ENCODE measurements at places on chromosomes 7 and 10. TPM values are rescaled to one million over a fixed set of nuclear protein-coding genes. Genes with fewer than 3 reads are reported as not detected.

GRCh38 chr7:3358991-3359390 is 57.9 kb downstream of the SDK1 start:
- no peaks in the 10 kb centered on the region for H3K27me3 ChIP-seq
- H3K27ac ChIP-seq, result no peak overlapping the region
- DNase-seq, result no peak
- no peaks in the 10 kb centered on the region for H3K4me1 ChIP-seq

DNA sequence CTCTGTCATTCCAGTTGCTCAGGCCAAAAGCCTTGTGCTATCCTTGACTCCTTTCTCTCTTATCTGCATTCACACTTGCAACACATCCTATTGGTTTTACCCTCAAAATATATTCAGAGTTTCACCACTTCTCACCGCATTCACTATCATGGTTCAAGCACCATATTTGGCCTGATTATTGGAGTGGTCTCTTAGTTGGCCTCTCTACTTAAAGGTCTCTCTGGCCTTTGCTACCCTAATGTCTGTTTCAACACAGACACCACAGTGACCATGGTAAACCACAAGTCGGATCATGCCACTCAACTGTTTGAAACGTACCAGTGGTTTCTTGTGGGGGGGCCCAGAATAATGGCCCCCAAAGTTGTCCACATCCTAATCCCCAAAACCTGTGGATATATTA is 15.2 kb upstream of the PDZD8 start:
- no peak for DNase-seq
- H3K4me3 ChIP-seq, result no peak overlapping the region
- H3K4me1 ChIP-seq, result no peaks in the 10 kb centered on the region
- no peak overlapping the region for H3K27ac ChIP-seq
- H3K27me3 ChIP-seq, result peaks cover 27% of the 10 kb centered on the region

- no peak overlapping the region for H3K27ac ChIP-seq
- H3K36me3 ChIP-seq, result no peaks in the 10 kb centered on the region
- no peak overlapping the region for H3K4me3 ChIP-seq
- no peaks in the 10 kb centered on the region for H3K27me3 ChIP-seq
- DNase-seq, result no peak
Observed at GRCh38 chr10:111187096-111187495, 110.3 kb downstream of the ADRA2A start.

- peaks cover 6% of the 10 kb centered on the region for H3K4me1 ChIP-seq
- peaks cover 55% of the 10 kb centered on the region for H3K36me3 ChIP-seq
- DNase-seq, result no peak
- no peak overlapping the region for H3K4me3 ChIP-seq
Observed at GRCh38 chr7:111796671-111797070, 234.4 kb upstream of the IMMP2L start.

GRCh38 chr7:111094419-111094818 is 3.5 kb downstream of the LRRN3 start:
- no peaks in the 10 kb centered on the region for H3K36me3 ChIP-seq
- H3K4me3 ChIP-seq, result peak overlapping the region; percentile 94
- no peaks in the 10 kb centered on the region for H3K27me3 ChIP-seq
- no peak for DNase-seq
- H3K27ac ChIP-seq, result no peak overlapping the region

GRCh38 chr7:47389923-47390630 is 191.8 kb downstream of the TNS3 start:
- H3K4me3 ChIP-seq, result no peak overlapping the region
- H3K4me1 ChIP-seq, result peaks cover 12% of the 10 kb centered on the region
- H3K36me3 ChIP-seq, result peaks cover 37% of the 10 kb centered on the region
- peaks cover 3% of the 10 kb centered on the region for H3K27me3 ChIP-seq
- no peak overlapping the region for H3K27ac ChIP-seq
- no peak for DNase-seq

- H3K27ac ChIP-seq, result peak overlapping the region; percentile 100
- peaks cover 11% of the 10 kb centered on the region for H3K27me3 ChIP-seq
- peaks cover 57% of the 10 kb centered on the region for H3K4me1 ChIP-seq
- peak overlapping the region; percentile 94 for H3K4me3 ChIP-seq
- H3K36me3 ChIP-seq, result peaks cover 14% of the 10 kb centered on the region
Observed at GRCh38 chr7:104983076-104983577, 30.9 kb upstream of the KMT2E start.

DNA sequence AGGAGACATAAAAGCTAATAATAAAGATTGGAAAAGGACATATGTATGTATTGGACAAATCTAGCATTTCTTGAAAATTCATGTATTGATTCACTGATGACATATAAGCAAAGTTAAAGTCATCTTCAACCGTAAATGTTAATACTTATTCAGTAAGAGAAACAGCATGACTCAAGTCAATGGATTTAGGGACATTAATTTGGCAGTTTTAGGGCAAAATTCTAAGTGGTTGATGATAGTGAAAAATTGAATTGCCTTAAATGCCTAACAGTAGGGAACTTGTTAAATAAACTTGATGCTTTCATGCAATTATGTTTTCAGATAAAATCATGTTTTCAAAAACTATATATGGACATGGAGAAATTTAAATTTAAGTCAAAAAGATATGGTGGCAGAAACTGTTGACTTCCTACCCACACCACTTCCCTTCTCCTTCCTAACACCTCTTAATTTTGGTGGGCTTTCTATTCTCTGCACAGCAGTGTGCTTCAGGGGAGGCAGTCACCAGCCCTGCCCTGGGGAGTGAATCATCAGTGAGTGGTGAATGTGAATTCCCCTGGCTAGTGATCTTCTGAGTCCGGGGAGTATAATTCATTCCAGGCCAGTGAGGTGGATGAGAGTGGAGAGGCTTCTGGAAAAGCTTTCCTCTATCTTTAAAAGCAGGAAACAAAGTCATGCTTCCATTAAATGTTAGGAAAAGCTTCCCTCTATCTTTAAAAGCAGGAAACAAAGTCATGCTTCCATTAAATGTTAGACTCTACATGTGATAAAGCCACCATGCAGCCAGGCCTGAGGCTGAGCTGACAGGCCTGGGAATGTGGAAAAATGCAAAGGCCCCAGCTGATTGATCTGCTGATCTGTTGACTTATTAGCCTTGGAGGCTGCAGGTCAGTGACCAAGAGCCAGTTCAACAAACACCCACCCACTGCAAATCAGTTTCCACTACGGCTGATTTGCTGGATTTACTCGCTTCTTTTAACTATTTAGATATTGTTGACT is 25.2 kb upstream of the ITGB1 start:
- no peaks in the 10 kb centered on the region for H3K27me3 ChIP-seq
- DNase-seq, result peak; percentile 92
- H3K4me3 ChIP-seq, result peak overlapping the region; percentile 86
- peaks cover 4% of the 10 kb centered on the region for H3K36me3 ChIP-seq
- H3K4me1 ChIP-seq, result peaks cover 80% of the 10 kb centered on the region
- H3K27ac ChIP-seq, result peak overlapping the region; percentile 98

- no peak overlapping the region for H3K4me3 ChIP-seq
- no peak overlapping the region for H3K27ac ChIP-seq
- H3K27me3 ChIP-seq, result peaks cover 2% of the 10 kb centered on the region
- no peak for DNase-seq
Observed at GRCh38 chr7:12814828-12815227, 127.4 kb downstream of the ARL4A start.

GRCh38 chr10:78551184-78552005 is 517.4 kb upstream of the ZMIZ1 start:
- peaks cover 36% of the 10 kb centered on the region for H3K27me3 ChIP-seq
- no peak overlapping the region for H3K4me3 ChIP-seq
- H3K36me3 ChIP-seq, result no peaks in the 10 kb centered on the region
- no peak for DNase-seq
- H3K4me1 ChIP-seq, result no peaks in the 10 kb centered on the region
- H3K27ac ChIP-seq, result no peak overlapping the region

DNA sequence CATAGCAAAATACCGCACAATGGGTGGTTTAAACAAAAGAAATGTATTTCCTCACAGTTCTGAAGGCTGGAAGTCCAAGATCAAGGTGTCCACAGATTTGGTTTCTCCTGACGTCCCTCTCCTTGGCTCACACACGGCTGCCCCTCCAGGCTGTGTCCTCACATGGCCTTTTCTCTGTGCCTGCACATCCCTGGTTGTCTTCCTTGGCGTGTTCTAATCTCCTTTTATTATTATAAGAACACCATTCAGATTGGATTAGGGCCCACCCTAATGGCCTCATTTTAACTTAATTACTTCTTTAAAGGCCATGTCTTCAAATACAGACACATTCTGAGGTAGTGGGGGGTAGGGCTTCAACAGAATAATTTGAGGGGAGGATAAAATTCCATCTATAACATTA is 87.9 kb downstream of the FZD1 start:
- no peaks in the 10 kb centered on the region for H3K36me3 ChIP-seq
- peaks cover 12% of the 10 kb centered on the region for H3K27me3 ChIP-seq
- H3K27ac ChIP-seq, result no peak overlapping the region
- peaks cover 9% of the 10 kb centered on the region for H3K4me1 ChIP-seq

DNA sequence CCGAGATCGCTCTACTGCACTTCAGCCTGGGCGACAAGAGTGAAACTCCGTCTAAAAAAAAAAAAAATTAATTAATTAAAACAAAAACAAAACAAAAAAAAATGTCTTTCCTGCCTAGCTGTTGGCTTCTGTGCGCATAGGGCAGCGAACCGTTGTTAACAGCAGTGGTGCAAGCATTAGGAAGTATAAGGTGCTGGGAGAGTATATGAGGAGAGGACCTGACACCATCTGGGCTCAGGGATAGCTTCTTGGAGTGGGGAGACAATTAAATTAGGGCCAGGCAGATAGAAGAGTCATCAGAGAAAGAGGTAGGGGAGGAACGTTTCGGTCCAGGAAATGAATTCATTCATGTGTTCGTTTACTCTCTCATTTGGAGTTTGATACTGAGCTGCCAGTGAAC is 46.2 kb upstream of the EZH2 start:
- H3K36me3 ChIP-seq, result no peaks in the 10 kb centered on the region
- no peak for DNase-seq
- no peaks in the 10 kb centered on the region for H3K4me1 ChIP-seq
- H3K27me3 ChIP-seq, result peaks cover 5% of the 10 kb centered on the region
- no peak overlapping the region for H3K27ac ChIP-seq

DNA sequence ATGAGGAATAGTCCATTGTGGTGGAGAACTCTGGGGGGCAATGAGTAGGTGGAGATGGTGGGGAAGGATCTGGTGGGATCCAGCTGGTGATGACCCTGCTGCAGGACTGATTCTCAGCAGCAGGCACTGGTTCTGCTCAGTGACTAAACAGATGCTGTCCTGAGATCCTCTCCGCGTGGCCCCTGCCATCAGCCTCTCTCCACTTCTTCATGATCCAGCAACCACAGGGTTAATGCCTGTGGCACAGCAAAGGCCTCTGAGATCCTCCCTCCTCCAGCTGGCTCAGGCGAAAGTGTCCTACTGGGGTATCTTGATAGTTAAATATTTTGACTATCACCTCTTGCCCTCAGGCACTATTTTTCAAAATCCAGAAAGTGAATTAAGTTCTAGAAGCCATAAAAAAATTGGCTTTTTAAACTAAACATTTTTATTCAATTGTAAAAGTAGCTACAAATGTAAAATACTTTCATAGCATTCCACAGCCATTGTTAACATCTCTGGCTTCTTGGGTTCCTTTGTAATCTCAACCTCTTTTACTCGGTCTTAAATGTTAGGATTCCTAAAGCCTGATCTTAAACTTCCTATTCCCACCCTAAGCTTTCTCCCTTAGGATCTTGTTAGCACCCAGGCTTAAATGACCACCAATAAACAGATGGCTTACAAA is 13.1 kb downstream of the PLAU start:
- H3K4me3 ChIP-seq, result peak overlapping the region; percentile 21
- H3K4me1 ChIP-seq, result peaks cover 22% of the 10 kb centered on the region
- no peak for DNase-seq
- H3K27ac ChIP-seq, result 0 out of 2 replicates have a peak overlapping the region, but pooled peaks have one; percentile 15
- H3K27me3 ChIP-seq, result peaks cover 5% of the 10 kb centered on the region

DNA sequence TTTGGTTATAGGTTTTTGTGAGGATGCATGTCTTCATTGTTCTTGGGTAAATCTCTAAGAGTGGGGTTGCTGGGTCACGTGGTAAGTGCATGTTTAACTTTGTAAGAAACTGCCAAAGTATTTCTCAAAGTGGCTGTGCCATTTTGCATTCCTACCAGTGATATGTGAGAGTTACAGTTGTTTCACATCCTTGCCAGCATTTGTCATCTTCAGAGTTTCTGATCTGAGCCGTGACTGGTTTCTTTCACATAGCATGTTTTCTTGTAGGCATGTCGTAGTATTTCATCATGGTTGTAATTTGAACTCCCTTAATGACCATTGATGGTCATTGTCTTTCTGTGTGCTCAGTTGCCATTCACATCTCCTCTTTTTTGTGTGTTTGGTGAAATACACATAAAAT is 286.0 kb downstream of the RNLS start:
- no peak overlapping the region for H3K4me3 ChIP-seq
- peaks cover 9% of the 10 kb centered on the region for H3K4me1 ChIP-seq
- H3K36me3 ChIP-seq, result no peaks in the 10 kb centered on the region
- no peak overlapping the region for H3K27ac ChIP-seq

- H3K27me3 ChIP-seq, result peaks cover 13% of the 10 kb centered on the region
- peaks cover 28% of the 10 kb centered on the region for H3K4me1 ChIP-seq
- no peaks in the 10 kb centered on the region for H3K36me3 ChIP-seq
- H3K4me3 ChIP-seq, result peak overlapping the region; percentile 83
- no peak for DNase-seq
Observed at GRCh38 chr10:102230264-102230860, 4.3 kb downstream of the ELOVL3 start.

DNA sequence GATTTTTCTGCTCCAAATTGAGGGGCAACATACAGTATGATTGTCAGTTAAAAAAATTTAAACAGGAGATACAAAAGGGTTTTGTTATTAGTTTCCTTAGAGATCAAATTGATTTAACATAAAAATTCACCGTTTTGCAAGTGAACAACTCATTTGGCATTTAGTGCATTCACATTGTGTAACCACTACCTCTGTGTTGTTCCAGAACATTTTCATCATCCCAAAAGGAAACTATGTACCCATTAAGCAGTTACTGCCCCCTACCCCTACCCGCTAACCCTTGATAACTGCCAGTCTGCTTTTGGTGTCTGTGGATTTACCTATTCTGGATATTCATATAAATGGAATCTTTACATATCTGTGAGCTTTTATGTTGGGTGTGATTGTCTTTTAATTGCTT is 3.1 kb downstream of the ZRANB1 start:
- H3K27ac ChIP-seq, result peak overlapping the region; percentile 91
- no peaks in the 10 kb centered on the region for H3K27me3 ChIP-seq
- peak overlapping the region; percentile 38 for H3K4me3 ChIP-seq
- peaks cover 25% of the 10 kb centered on the region for H3K36me3 ChIP-seq
- peak; percentile 24 for DNase-seq

DNA sequence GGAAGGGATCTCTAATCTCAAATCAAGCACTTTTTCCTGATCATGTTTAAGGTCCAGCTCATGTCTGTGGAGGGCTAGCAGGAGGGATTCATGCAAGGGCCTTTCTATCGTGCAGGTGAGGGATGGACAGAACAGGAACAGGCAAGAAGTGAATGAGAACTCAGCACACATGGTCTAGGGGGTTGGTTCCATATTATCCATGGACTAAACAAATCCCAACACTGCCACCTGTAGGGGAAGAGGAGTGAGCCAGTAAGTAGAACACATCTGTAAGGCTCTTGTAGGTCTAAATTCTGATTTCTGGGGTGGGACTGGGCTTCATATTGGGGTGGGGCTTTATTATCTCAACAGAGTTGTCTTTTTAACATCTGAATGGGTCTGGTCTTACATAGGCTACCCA is 138.0 kb upstream of the TARP start:
- H3K4me3 ChIP-seq, result no peak overlapping the region
- H3K27me3 ChIP-seq, result no peaks in the 10 kb centered on the region
- no peak for DNase-seq
- no peaks in the 10 kb centered on the region for H3K4me1 ChIP-seq
- H3K27ac ChIP-seq, result no peak overlapping the region
- no peaks in the 10 kb centered on the region for H3K36me3 ChIP-seq

The AS3MT gene
- 2.7 TPM for total RNA-seq

The CBLL1 gene
- 25.0 TPM for total RNA-seq

The CFAP58 gene
- 0.42 TPM for total RNA-seq

The ZNF804B gene
- total RNA-seq, result not detected

The MLXIPL gene
- total RNA-seq, result not detected
